ENCODE measurements at places on chromosomes 4 and X.

DNA sequence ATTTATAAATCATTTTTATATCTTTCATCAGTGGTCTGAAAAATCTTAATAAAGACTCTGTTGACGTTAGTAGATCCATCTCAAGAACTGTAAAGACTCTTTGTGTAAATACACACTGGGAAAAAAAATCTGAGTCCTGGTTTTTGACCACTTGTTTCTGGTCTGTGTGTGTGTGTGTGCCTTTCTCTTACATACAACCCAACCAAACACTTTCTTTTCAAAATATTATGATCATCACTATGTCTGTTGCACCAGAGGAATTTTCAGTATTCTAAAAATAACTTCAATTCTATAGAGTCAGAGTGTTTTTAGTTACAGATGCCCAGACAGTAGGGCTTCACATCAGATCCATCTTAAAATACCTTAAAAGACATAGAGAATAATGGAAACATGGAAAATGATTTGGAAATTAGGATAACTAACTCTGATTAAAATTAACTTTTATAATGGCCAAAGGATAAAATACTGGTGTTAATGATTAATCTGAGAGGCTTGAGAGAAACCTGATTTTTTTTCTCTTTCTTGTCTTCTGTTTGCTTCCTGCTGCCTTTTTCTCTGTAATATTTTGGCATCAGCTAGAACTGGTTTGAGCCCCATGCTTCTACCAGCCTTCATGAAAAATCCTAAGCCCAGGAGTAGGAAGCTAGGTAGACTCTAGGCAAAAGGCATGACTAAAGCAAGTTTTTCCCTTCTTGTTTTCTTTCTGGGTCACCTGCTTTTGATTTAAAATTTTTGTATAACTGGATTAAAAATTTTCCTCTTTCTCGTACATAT lies 99.7 kb downstream of the ATXN3L start:
- DNase-seq, result no peak

DNA sequence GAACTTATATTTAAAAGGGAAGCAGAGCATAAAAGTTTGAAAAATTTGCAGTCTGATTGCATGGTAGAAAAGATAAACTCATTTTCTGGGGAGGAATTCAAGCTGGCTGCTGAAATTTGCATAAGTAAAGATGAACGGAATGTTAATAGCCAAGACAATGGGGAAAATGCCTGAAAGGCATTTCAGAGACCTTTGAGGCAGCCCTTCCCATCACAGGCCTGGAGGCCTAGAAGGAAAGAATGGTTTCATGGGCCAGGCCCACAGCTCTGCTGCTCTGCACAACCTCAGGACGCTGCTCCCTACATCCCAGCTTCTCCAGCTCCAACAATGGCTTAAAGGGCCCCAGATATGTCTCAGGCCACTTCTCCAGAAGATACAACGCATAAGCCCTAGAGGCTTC lies 46.9 kb upstream of the INPP4B start:
- DNase-seq, result no peak

- no peak for DNase-seq
Observed at GRCh38 chrX:2735270-2735669, 16.6 kb upstream of the XG start.

DNA sequence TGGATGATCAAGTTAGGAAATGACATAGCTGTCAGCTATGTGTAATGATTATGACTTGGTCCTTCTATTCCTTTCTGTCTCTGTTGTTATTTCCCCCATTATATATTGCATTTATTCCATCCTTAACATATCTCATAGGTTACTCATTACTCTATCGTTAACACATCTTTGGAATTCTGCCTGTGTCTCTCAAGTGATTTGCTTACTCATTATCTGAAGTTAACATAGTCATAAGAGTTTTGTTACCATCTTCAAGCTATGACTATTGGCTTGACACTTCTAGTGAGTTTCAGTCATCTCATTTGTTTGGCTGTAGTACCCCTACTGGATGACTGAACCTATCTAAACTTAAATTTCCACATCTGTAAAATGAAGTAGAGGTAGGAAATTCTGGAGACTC lies 286.1 kb upstream of the PPP1R2C start:
- no peak for DNase-seq

- DNase-seq, result no peak
Observed at GRCh38 chr4:112472318-112472717, 43.7 kb downstream of the NEUROG2 start.

- peak; percentile 37 for DNase-seq
Observed at GRCh38 chr4:145936997-145937901, 1.4 kb downstream of the ZNF827 start.

DNA sequence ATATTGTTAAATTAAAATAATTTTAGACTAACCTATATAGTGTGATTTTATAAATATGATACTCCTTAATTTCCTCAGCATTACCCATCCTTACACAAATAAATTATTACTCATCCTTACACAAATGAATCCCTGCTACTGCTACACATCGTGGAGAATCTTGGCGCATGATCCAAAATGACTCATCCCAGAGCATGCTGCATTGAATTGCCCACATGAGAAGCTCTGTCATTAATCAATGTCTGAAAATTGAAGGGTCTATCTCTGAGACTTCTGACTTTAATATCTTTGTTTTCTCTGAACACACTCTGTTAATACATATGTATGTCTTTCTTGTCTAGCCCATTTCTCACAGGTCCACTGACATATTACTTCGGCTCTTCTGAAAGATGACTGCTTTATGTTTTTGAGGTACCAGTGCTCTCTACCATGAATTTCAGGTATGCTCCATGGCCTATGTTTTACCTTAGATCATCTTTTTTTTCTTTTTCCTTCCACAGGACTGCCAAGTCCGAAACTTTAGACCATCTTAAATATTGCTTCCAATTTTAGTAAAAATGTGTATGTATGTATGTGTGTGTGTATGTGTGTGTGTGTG lies 15.7 kb upstream of the DUSP21 start:
- no peak for DNase-seq

DNA sequence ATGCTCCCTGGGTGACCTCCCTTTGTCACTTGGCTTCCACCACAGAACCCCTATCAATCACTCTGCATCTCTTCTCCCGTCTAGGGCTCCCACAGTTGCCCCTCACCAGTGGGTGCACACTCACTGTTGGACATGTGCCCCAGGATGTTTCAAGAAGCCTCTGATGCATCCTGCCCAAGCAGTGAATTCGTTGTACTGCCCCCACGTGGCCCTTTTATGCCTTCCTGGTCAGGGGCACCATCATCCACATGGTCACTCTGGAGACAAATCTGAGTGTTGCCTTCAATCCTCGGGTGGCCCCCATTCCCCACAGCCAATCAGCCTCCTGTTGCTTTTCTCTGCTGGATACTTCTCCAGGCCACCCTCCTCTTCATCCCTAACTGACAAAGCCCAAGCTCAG lies 12.2 kb downstream of the ITIH6 start:
- no peak for DNase-seq

DNA sequence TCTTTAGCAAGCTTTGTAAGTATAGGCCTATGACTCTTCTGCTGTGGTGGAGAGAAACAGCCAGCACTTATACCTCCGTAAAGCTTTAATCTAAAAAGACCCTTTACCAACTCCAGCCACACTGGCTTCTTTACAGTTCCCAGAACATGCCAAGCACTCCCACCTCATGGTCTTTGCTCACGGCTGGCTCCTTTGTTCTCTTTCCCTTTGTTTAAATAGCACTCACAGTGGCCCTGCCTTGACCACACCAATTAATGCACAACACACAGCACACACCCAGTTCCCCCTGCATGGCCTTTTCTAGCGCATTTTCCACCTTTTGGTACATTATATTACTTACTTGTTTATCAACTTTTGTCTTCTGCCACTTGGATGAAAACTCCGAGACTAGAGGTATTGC lies 18.9 kb downstream of the PPID start:
- no peak for DNase-seq

DNA sequence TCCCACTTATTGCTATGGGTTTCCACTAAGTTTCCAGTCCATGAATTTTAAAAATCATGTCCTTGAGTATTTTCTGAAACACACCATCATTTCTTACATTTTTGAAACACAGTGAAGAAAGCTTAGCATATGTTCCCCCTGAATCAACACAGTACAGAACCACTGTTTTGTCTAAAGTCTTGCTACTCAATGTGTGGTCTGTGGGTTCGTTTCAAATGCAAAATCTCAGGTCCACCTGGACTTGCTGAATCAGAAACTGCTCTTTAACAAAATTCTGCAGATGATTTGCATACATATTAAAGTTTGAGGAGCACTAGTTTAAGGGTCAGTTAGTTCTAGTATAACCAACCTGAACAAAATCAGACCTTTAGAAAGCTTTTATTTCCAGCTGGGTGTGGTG lies 60.4 kb downstream of the SUPT20HL2 start:
- DNase-seq, result no peak

GRCh38 chrX:110509755-110510532 lies 151.3 kb downstream of the RTL9 start:
- no peak for DNase-seq

DNA sequence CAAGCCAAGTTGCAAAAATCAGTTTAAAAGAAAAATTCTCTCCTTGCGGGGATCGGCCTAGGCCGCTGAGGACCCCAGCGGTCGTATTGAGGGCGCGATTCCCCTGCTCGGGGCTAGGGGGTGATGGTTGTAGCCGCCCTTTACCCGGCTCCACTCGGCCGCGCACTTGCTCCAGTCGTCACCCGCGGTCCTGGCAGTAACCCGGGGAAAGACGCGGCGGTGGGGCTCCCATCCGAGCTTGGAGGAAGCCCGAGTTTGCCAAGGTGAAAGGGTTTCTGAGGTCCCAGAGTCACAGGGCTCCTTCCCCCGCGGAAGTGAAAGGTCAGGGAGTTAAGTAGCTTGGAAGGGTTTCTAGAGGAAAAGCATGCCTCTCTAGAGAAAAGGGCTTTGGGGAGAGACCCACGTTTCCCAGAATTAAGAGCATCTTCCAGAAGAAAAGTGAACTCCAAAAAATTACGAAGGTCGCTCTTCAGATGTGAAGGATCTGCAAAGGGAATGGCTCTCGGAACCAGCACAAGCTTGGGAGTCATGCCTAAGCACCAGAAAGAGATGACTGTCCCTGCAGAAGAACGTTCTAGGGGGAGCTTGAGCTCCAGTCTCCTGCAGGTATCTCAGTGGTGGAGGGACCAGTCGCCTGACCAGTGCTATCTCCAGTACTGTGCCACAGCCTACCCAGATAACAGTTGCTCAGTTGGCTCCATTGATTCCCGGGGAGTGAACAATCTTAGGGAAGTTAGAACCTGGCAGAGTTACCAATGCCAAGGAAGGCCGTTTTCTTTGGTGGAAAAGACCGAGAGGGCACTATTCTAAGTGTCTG lies 875 bp downstream of the LAP3 start:
- DNase-seq, result peak; percentile 22

GRCh38 chr4:90306810-90307209 lies 179.6 kb downstream of the CCSER1 start:
- no peak for DNase-seq

DNA sequence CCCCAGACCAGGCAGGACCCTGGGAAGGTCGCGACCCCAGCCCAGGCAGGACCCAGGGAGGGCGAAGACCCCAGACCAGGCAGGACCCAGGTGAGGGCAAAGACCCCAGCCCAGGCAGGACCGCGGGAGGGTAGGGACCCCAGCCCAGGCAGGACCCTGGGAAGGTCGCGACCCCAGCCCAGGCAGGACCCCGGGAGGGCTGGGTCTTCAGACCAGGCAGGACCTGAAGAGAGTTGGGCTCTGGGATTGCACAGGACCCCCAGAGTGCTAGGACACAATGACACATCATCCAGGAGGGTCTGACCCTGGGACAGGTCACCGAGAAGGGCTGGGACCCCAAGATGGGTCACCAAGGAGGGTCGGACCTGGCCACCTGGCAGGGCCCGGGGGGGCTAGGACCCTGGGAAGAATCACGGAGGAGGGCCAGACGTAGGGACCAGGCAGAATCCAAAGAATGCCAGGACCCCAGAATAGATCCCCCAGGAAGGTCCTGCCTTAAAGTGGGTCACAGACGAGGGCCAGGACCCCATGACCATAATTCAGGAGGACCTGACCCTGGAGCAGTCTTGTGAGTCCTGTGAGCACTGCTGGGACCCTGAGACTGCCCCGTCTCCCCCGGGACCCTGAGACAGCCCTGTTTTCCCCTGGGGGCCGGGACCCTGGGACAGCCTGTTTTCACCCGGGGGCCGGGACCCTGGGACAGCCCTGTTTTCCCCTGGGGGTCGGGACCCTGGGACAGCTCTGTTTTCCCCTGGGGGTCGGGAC lies 1.4 kb downstream of the PCGF3 start:
- no peak for DNase-seq

DNA sequence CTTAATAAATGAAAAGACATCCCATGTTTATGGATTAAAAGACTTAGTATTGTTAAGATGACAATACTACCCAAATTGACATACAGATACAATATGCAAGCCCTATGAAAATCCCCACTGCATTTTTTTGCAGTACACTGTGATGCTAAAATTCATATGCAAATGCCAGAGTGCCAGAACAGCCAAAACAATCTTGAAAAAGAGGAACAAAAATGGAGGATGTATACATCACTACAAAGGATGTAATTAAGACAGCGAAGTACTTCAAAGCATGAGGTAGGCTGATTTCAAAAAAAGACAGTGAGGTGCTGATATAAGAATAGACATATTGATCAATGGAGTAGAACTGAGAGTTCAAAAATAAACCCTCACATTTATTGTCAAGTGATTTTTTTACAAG lies 47.3 kb downstream of the SATL1 start:
- no peak for DNase-seq

DNA sequence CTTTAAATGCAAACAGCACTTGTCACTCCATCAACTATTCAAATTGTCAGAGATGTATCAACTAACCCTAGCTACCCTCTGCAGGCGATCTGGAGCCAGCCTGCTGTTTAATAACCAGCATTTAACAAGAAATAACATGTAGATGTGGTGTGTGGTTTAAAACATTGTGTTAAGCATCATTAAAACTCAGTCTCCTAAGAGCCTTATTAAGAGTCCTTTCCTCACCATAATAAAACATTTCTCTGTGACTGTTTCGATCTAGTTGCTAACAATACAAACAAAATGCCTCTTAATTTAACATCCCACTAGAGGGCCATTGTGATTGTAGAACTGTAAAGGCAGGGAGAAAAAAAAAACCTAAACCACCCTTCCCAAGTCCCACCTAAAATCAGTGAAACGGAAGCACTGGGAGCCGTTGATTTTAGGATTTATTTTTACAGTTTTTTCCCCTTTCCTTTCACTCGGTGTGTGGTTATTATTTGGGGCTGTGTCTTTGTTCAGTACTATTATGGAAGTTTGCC lies 708.6 kb downstream of the C4orf33 start:
- no peak for DNase-seq

- DNase-seq, result no peak
Observed at GRCh38 chrX:150770623-150771022, 77.4 kb downstream of the MTMR1 start.

GRCh38 chrX:110600745-110601310 lies 194.8 kb downstream of the CHRDL1 start:
- DNase-seq, result no peak

DNA sequence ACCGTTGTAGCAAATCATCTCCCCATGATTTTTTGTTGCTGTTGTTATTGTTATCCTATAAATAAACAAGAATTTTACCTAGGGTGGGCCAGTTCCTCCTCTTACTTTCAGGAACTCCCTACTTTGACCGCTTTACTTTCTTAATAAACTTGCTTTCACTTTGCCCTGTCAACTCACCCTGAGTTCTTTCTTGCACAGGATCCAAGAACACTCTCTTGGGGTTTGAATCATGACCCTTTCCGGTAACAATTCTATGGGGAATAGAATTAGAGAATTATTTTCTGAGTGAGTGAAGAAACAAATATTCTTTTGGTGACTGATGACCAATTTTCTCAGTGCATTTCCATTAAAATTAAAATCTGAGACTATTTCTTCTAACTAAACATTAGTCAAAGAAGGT lies 584.0 kb upstream of the TENM3 start:
- no peak for DNase-seq

GRCh38 chrX:72280321-72280845 lies 3.3 kb upstream of the RPS4X start:
- no peak for DNase-seq

All from stimulated activated naive CD4-positive, alpha-beta T cell treated with Interleukin-2 at 50 U/mL for 16 hours (primary cell).